ENCODE measurements at places on chromosomes 12 and 14.

DNA sequence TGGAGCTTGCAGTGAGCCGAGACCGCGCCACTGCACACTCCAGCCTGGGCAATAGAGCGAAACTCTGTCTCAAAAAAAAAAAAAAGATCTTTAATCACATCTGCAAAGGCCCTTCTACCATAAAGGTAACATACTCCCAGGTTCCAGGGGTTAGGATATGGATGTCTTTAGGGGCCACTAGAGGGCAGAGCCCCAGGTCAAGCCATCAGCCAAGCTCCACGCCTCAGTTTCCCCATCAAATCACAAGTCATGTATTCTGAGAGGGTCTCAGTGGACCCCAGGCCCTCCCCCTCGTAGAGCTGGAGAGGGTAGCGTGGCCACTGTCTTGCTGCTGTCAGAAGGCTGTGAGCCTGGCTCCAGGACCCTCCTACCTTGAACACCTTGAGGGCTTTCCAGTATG lies 18.8 kb downstream of the SLC8B1 start:
- DNase-seq = no peak

DNA sequence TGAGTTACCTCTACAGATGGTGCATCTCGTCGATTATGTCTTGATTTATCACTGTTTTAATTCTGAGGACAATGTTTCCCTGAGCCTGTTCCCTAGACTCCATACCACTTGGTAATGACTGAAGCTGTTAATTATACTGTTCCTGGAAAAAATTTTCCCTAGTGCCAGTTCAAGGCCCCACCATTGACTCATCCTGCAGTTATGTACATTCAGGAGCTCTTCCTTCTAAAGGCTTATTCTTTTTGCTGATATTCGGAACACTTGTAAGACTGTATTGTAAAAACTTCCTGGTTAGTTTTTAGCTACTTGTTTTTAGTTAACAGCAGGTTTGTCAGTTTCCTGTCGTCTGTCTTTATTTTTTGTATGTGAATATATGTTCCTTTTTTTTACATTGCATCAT lies 30.4 kb upstream of the PPP2R5E start:
- no peak for DNase-seq

DNA sequence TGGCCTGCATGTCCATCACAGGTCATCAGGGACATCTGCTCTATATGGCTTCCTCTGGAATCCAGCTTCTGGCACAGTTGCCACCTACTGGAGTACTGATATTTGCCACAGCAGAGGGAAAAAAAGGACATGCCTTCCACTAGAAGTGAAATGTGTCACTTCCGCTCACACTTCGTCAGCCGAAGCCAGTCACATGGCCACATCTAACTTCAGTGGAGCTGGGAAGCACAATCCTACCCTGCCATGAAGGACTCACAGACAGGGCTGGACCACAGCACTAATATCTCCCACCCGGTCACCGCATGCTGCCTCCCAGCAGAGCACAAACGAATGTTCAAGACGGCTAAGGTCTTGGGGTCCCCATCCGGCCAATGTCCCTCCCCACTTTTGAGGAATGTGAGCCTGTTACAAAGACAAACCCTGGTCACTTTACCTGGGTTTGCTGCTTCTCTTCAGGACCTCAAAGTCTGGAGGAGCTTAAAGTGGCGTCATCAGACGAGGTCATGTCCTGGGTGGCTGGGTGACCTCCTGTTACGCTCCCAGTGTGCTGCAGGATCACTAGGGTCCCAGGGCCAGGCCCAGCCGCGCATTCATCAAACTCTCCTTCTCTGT lies 98.6 kb downstream of the GCH1 start:
- no peak for DNase-seq

- DNase-seq = peak; percentile 91
Observed at GRCh38 chr14:53156238-53156637, 3.1 kb upstream of the DDHD1 start.

GRCh38 chr14:75323571-75323970 lies 44.9 kb downstream of the FOS start:
- DNase-seq = no peak

- DNase-seq = no peak
Observed at GRCh38 chr12:108543652-108544051, 17.3 kb downstream of the SART3 start.

GRCh38 chr12:104994336-104994735 lies 8.2 kb downstream of the NOPCHAP1 start:
- DNase-seq = no peak

DNA sequence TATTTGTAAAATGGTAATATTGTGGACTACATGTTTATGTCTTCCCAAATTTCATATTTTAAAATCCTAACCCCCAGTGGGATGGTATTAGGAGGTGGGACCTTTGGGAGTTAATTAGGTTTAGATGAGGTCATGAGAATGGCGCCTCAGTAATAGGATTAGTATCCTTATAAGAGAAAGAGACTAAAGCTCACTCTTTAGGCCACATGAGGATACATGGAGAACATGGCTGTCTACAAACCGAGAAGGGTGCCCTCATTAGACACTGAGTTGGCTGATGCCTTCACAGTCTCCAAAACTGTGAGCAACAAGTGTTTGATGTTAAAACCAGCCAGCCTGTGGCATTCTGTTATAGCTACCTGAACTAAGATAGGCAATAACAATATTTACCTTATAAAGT lies 58.3 kb upstream of the OTOGL start:
- no peak for DNase-seq

GRCh38 chr14:101082436-101083384 lies 179.2 kb upstream of the RTL1 start:
- DNase-seq = no peak

All from NCI-H526 treated with DMSO at 0.1 percent for 48 hours (cell line).